ENCODE measurements at places on chromosomes 6 and 20.

GRCh38 chr6:93580446-93580845 is 161.1 kb upstream of the EPHA7 start:
- DNase-seq = no peak

GRCh38 chr6:39962831-39963230 is 28.6 kb upstream of the MOCS1 start:
- DNase-seq = no peak

DNA sequence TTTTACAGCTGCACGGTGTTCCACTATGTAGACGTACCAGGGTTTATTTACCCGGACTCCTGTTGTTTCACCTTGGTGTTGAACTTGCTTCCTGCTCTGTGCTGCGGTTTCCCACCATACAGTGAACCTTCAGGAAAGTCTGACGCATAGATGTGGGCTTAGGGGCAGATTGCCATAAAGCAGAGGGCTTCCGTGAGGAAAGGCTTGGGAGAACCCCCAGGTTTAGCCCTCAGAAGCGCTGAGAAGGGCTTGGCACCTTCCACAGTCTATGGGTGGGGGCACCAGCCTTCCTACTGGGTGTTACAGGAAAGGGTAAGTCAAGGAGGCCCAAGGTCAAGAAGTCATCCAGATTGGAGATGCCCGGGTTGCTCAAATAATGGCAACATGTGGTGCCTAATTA is 19.2 kb upstream of the MRPS18A start:
- no peak for DNase-seq

GRCh38 chr6:105726902-105727655 is 324.2 kb upstream of the PREP start:
- DNase-seq = no peak

DNA sequence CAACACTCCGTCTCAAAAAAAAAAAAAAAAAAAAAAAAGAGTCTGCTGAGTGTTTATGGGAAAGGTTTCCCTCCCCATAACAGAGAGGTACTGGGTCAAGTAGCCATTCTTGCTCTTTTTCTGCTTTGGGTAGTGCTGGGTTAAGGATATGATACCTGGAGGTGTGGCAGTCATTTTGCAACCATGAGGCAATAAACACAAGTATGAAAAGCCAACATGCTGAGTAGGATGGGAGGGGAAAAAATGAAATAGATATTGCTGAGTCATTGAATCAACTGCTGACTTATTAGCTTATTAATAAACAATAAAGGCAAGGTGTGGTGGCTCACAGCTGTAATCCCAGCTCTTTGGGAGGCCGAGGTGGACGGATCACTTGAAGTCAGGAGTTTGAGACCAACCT is 2.3 kb upstream of the TOMM34 start:
- no peak for DNase-seq

GRCh38 chr6:45721665-45722064 is 294.0 kb downstream of the CLIC5 start:
- DNase-seq = no peak

DNA sequence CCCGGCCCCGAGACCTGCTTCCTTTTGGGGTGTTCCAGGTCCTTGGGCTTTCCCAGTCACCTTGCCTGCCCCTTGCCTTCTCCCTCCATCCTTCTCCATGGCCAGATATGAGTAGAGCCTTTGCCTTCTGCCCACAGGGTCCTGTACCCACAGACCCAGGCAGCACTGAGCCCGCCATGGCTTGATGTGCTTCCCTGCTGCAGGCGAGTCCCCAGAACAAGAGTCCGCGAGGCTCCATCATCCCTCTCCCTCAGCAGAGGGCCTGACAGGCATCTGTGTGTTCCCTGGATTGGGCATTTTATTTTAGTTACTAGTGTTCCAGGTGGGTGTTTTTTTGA is 21.9 kb downstream of the PYGB start:
- DNase-seq = no peak

- DNase-seq = no peak
These were observed 217.5 kb downstream of the GJA1 start for GRCh38 chr6:121652726-121653623.

DNA sequence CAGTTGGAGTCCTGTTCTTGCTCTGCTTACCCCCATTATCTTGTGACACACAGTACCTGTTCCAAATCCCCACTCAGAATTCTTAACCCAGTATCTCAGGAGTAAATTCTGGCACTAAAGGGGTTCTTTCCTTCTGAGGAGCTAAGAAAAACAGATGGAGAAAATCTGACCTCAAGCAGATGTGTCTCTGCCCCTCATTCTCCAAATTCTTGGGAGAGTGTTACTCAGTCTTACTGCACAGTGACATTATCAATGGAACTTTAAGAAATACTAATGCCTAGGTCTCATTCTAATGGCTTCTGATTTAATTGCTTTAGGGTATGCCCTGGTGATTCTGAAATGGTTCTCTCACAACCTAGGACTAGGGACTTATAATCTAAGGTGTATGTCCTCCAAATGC is 40.6 kb upstream of the PTPRK start:
- DNase-seq = no peak

DNA sequence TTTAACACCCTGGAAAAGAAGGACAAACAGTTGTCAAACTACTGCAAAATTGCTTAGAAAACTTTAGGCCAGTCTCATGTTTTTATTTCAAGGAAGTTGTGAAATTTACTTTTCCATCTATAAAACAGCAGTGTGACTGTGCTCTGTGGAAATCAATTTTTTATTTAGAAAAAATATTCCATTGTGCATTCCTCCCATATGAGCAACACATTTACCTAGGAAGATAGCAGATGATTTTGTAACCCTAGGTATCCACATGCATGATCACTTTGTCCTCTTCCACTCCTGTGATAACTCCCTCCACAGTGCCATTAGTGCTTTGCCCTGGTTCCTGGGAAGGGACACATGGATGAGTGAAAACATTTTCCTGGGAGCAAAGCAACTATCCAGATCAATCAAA is 70.0 kb upstream of the SHLD1 start:
- no peak for DNase-seq

DNA sequence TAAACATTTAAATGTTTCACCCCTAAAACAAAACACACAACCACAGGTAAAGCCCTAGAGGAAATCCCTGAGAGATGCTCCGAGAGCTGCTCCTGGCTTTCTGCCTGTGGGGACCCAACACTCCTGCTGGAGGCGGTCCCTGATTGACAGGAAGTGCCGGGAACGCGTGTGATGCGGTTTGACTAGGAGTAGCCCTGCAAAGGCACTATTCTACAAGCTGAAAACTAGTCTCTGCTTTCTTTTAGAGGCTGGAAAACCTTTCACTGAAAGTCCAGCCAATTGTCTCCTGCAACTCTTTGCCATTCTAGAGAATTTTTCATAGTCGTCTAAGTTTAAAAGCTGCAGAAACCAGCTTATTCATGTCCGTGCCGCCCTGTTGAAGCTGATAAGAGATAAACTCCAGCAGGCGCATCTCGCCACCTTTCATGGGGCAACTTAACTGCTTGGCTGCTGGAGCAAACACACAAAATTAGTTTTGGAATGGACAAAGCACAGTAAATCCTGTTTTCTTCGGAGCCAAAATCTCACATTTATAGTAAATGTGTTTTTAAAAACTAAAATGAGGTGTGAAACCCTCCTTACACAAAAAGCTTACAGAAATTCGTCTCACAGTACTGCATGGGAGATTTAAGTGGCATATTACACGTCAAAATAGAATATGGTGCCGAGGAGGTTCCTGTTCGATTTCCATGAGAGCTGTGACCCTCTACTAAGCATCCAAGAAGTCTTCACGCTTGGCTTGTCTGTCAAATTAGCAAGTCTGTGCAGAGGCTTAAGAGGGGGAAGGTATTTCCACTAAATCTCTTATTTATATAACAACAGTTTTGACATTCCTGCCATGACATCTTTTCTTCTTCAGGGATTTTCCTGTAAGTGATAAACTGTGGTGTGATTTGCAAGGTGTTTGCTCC is 46.9 kb downstream of the DACT2 start:
- DNase-seq = no peak

GRCh38 chr6:68069921-68070710 is 565.0 kb upstream of the ADGRB3 start:
- no peak for DNase-seq

DNA sequence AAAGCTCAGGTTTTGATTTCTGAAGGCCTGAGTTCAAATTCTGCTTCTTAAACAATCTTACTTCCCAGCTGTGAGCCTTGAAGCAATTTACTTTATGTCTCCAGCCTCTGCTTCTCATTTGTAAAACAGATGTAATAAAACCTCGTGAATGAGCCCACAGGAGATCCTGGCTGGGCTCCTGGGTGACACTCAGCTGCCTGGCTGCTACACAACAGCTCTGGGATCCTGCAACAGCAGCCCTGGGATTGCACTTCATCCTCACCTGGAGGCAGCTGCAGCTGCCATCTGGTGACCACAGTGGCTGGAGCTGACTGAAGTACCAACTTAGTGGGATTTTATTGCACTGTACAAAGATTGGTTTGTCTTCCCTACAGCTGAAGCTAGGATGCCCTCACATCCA is 98.6 kb downstream of the NDUFAF5 start:
- DNase-seq = no peak

GRCh38 chr20:19601126-19601810 is 156.8 kb upstream of the RIN2 start:
- no peak for DNase-seq

GRCh38 chr20:45826381-45827019 is 612 bp downstream of the TNNC2 start:
- no peak for DNase-seq

GRCh38 chr6:143744551-143745165 is 66.9 kb downstream of the PHACTR2 start:
- DNase-seq = no peak

GRCh38 chr6:64774881-64775280 is 932.1 kb downstream of the EYS start:
- no peak for DNase-seq

DNA sequence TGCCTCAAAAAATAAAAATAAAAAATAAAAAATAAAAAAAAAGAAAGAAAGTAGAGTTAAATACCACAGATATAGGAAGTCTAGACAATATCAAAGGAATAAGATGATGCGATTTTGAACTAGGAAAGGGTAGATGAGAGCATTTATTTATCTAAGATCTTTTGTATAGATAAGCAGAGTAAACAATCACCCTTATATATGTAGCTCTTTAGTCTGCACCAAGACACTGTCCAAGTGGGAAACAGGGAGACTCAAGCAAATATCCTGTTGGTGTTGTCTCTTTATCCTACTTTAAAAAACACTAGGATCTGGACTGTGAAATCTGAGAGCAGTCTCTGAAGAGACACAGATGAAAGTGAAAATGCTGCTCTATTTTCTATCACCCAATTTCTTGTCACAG is 587.0 kb upstream of the FLRT3 start:
- DNase-seq = no peak

DNA sequence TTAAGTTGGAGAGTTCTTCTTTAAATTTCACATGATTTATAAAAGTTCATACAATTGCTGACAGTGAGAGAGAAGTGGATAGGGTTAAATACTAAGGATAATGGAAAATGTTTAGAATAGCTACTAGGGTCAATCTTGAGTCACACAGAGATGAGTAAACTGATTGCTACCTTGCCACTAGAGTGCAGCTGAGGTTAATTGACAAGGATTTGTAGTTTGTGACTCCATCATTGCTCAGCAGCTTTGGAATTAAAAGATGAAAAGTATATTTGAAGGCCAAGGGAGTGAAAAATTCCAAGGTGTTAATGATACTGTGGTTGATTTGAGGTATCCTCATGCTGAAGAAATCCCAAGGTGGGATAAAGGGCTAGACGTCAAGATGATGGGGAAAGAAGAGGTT is 524.0 kb downstream of the UTRN start:
- DNase-seq = no peak

DNA sequence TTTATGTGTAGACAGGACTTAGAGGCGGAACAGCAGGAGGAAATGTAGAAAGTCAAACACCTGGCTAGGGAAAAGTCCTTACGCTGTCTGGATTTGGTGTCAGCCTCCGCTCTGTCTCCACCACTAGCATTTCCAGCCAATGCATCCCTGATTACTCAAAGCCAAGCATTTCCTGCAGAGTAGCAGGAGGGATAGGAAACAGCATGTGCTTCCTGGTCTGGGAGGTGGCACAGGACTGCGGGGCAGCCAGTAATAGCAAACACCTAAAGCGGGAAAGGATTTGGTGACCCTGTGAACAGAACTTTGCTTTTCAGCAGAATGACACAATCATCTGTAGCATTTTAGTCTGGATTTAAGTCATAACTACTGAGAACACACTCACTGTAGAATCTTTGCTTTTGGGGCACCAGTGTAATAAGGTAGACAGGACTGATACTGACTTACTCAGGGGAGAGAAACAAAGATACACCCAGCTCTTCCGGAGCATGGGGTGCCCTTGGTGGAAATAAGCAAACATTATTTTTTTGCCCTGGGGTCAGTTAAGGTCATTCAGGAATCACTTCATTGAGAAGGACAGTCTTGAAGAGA is 133.3 kb upstream of the AHI1 start:
- DNase-seq = no peak

DNA sequence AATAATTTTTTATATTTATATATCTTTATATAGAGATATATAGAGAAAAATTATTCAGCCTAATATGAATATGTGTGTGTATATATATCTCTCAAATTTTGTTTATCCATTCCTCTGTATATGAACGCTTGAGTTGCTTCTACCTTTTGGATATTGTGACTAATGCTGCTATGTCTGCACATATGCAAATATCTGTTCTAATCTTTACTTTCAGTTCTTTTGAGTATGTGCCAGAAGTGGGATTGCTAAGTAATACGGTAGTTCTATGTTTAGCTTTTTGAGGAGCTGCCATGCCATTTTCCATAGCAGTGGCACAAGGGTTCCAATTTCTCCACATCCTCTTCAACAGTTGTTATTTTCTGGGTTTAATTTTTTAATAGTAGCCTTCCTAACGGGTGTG is 72.8 kb upstream of the CEP85L start:
- DNase-seq = no peak

GRCh38 chr20:8309634-8310033 is 177.6 kb downstream of the PLCB1 start:
- no peak for DNase-seq

DNA sequence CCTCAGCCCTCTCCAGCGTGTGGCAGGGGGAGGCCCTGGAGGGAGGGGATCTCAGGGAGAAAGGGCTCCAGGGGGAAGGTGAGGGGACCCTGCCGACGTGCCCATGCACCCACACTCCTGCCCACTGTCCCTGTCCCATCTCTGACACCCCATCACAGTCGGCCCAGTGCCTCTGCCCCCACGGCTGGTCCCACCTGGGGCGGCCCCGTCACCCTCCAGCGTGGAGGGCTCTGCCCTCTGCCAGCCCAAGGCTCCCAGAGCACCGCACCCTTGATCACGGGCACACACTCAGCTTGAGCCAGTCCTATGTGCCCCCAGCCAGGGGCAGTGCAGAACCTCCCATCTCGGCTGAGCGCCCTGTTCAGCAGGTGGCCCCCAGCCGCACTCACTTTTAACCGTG is 9.2 kb downstream of the SLC4A11 start:
- no peak for DNase-seq

GRCh38 chr6:85354761-85355618 is 94.9 kb upstream of the NT5E start:
- DNase-seq = peak; percentile 50

Measured in nucleus accumbens (tissue), 56 donors.